ENCODE measurements at places on chromosomes 1 and 21. TPM values are rescaled to one million over a fixed set of nuclear protein-coding genes. Genes with fewer than 3 reads are reported as not detected.

Gene C1orf74
- total RNA-seq: 3.2 TPM

Gene TMEM269
- total RNA-seq: 0.20 TPM

Gene SH2D5
- total RNA-seq: not detected

Gene GNAT2
- total RNA-seq: not detected

DNA sequence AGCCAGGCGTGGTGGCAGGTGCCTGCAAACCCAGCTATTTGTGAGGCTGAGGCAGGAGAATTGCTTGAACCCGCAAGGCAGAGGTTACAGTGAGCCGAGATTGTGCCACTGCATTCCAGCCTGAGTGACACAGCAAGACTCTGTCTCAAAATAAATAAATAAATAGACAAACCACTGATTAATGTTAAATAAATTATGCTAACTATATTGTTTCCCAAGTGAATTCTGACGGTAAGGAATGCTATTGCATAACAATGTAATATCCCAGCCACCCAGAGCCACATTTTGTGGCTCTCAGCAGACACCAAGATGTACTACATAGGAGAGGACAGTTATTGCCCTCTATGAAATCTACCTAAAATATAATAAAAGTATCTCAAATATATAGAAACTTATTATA lies 55.4 kb downstream of the LPGAT1 start:
- no peak for DNase-seq

GRCh38 chr1:205512059-205513045 lies 7.9 kb downstream of the CDK18 start:
- DNase-seq: peak; percentile 35

- DNase-seq: no peak
Observed at GRCh38 chr1:82226186-82226505, 425.4 kb downstream of the ADGRL2 start.

- no peak for DNase-seq
Observed at GRCh38 chr1:183880531-183881243, 75.8 kb downstream of the RGL1 start.

DNA sequence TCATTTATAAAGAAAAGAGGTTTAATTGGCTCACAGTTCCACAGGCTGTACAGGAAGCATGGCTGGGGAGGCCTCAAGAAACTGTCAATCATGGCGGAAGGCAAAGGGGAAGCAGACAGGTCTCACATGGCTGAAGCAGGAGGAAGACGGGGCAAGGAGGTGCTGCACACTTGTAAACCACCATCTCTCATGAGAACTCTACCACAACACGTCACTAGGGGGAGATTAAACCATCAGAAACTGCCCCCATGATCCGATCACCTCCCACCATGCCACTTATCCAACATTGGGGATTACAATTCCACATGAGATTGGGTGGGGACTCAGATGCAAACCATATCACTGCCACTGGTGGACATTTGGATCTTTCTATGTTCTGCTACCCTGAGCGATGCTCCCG lies 351.4 kb downstream of the NPHP4 start:
- no peak for DNase-seq

DNA sequence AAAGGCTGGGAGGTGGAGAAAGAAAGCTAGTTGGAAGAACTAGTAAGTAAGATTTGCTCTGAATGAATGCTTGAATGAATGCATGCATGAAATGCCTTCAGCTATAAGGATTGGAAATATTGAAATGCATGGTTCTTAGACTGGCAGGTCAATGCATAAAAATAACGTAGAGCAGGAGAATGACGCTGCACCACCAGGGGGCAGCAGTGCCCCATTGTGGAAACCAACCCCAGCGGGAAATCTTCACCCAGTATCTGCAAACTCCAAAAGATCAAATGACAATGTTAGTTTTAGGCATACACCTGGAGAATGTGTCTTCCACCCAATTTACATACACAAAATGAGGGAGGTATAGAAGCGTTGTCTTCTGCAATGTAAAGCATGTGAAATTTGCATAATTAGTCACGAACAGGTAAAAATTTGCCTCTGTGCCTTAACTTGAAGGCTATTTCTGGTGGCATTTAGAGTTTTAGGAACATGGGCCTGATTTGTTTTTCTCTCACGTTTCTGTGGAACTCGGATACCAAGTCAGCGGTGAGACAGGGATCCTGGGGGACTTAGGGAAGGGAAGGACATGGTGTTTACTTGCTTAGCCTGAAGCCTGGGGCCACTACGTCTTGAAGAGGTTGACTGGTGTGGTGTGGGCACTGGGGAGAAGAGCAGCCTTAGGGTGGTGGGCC lies 78.6 kb downstream of the HHAT start:
- peak; percentile 56 for DNase-seq

GRCh38 chr1:227885648-227886502 lies 61.9 kb downstream of the WNT9A start:
- peak; percentile 52 for DNase-seq

DNA sequence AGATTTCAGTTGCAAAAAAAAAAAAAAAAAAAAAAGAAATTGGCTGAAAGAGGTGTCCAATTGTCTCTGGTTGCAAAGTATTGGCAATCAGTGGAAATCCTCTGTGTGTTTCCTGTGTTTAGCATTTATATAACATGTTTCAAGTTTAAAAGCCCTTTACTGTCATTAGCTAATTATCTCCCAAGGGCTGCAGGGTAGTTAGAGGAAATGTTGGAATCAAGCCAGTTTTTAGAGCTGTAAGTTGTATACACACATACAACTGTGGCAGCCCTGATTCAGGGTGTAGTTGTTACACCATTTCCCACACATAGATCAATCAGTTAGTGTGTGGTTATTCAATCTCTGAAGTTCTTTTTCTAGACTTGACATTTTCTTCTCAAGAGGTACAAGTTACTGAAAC lies 8.9 kb upstream of the ZNF326 start:
- no peak for DNase-seq

DNA sequence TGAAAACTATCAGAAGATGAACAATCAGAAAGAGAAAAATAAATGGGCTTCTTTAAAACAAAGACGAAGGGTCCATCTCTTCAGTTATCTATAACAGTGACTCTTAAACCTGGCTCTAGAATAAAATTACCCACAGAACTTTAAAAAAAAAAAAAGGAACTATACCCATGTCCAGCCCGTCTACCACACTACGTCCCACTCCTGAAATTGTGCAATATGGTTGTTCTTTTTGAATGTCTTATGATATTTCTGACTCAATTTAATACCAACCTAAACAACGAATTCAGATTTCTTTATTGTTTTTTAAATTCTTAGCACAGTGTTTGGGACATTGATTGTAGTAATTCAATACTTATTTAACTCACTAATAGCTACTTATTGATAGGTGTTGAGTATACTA lies 246.3 kb downstream of the DPYD start:
- no peak for DNase-seq

DNA sequence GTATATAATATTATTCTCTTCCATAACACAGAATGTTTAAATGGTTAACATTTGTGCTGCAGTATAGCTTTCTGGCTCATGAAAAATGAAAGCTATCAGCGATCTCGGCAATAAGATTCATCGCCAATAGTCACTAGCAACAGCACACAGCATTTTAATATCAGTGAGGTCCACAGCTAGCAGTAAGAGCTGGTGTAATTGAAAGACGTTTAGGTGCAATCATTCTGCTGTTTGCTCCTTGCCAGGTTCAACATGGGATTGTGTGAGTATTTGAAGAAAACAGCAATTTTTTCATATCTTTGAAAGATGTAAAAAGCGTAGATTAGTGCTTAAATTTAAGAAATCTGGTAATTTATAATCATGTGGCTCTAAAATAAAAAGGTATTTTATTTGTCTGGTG lies 20.1 kb downstream of the PRKACB start:
- no peak for DNase-seq

DNA sequence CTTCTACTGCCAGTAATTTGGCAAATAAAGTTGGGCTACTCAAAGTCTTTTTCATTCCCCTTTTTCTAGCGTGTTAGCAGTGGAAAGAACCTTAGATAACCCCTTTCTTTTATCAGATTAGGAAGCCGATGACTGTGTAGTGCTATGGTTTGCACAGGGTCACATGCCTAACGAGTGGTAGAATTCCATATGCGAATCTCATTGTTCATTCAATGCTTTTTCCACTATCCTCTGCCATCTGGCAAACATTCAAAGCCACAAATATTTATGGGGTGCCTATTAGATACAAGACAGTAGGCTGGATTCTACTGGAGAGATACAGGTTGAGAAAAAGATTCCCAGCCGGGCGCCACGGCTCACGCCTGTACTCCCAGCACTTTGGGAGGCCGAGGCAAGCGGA lies 14.9 kb upstream of the IER5 start:
- DNase-seq: no peak

DNA sequence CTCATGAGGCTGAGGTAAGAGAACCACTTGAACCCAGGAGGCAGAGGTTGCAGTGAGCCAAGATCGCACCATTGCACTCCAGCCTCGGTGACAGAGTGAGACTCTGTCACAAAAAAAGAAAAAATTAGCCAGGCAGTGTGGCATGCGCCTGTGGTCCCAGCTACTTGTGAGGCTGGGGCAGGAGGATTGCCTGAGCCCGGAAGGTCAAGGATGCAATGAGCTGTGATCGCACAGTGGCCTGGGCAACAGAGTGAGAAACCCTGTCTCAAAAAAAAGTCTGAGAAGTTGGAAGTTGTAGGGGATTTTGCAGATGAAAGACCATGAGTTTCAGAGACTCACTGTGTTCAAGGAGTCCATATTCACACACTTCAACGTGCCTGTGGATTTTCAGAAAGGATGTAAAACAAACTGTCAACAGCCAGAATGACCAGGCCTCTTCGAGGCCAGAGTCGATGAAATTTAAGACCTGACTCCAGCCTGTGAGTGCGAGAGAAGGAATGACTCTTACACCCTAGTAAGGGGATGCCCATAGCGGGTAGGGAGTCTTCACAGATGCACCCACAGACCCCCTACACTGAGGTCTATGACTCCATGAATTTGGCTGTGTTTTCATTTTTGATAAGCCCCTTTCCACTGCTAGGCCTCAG lies 2.2 kb downstream of the S100A13 start:
- no peak for DNase-seq

GRCh38 chr21:45071078-45071873 lies 3.1 kb upstream of the ADARB1 start:
- no peak for DNase-seq

GRCh38 chr1:39266269-39266668 lies 61.8 kb downstream of the MACF1 start:
- no peak for DNase-seq

DNA sequence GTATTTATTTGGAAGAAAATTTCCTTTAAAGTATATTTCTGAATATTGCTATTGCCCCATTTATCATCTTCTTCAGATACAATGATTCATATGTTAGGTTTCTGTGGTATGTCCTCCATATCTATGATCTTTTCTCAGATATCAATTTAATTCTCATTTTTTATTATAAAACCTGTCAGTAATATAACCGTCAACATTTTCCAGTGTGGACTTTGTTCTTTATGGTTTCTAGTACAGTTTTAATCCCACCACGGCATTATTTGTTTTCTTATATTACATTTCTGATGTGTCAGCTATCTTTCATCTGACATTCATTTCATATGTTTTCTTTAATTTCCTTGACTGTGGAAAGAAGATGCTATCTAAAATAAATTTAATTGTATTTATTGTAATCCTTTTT lies 97.9 kb downstream of the PLPPR5 start:
- no peak for DNase-seq

DNA sequence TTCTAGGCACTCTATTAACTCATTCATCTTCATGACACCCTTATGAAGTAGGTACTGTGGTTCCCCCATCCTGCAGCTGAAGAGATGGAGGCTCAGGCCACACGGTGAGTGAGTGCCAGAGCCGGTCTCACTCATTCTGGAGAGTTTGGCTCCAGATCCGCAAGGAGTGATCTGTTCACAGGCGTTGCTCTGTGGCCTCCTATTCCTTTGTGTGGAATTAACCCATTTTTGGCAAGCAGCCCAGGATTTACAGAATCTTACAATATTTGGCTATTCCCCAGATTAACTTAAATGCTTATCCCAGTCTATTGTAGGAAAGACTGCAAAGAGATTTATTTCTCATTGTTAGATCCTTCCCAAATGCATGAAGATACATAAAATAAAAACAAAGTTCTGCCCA lies 29.6 kb downstream of the KIAA0040 start:
- DNase-seq: no peak

DNA sequence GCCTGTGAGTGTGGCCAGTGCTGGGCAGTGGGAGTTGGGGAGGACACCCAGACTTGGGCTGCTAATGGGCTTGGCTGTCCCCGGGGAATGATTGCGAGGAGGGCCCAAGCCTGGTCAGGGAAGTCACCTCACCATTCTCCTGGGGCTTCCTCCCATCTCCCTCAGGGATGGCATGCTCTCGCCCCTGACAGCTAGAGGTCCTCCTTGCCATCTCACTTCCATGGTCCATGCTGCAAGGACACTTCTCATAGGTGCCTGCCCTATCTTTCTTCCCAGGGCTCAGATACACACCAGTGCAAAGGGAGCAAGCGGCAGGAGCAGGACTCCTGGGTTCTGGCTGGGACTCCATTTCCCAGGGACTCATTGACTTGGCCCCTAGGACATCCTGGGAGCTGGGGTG lies 4.1 kb downstream of the NTRK1 start:
- DNase-seq: no peak

GRCh38 chr1:21631944-21632887 lies 36.9 kb downstream of the RAP1GAP start:
- no peak for DNase-seq

DNA sequence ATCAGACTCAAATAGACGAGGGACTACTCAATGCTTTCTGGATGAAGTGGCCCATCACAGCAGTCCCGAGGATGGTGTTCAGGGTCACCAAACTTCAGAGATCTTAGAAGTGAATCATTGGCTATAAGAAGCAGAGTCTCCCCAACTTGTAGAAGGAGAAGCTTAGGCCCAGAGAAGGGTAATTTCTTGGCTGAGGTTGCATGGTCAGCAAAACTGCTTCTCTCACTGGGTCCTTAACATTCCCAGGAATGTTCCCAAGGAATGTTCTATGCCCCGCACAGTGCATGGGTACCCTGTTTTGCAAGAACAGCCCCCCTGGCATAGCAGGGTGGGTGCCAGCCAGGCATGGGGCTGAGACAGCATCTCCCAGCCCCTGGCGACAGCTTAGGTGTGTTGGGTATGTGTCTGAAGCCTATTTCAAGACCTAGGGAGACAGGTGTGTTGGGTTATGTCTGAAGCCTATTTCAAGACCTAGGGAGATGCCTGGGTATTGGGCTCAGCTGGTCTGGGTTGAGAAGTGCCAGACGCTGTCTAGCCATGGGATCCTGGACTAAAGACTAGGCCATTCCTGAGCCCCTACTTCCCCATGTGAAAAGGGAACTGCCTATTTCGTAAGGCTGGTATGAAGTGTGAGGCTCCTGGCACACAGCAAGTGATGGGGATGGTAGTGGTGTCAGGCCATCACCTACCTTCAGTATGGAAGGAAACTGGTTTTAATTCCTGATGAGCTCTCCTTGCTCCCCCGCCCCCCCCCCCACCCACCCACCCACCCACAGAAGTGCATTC lies 26.1 kb downstream of the PADI6 start:
- DNase-seq: no peak

- no peak for DNase-seq
Observed at GRCh38 chr1:97820470-97821188, 100.2 kb downstream of the DPYD start.

GRCh38 chr1:207619871-207620542 lies 24.9 kb upstream of the CR1L start:
- DNase-seq: no peak
